ENCODE measurements at places on chromosomes 2 and 18.
A peak's percentile ranks its signal among the peaks of the same experiment; 100 is the strongest.

DNA sequence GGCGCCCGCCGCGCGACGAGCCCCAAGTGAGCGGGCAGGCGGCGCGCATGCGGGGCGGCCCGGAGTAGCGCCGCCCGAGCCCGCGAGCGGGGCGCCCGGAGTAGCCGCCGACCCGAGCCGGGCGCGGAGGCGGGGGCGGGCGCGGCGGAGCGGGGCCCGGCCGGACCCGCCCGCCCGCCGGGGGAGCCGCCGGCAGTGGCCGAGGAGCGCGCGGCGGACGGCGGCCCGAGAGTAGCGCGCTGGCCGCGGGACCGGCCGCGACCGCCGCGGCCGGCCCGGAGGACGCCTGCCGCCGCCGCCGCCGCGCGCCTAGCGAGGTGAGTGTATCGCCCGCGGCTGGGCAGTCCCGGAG, at the start of gene GALNT1:
Gene GALNT1, plus strand, starts transcription at position 195 of the 352 bp plus-strand sequence. CDS start 72,923 bp downstream, outside the sequence.
- DNase-seq: no peak
- H3K4me1 ChIP-seq: peaks cover 36% of the 10 kb centered on the region
- peak within 1 kb of the TSS; percentile 74 for H3K4me3 ChIP-seq
- H3K27ac ChIP-seq: peak within 1 kb of the TSS; percentile 42

GRCh38 chr18:66727991-66728390, 124.1 kb upstream of the CDH19 start:
- H3K27ac ChIP-seq: no peak overlapping the region
- DNase-seq: no peak
- H3K27me3 ChIP-seq: no peaks in the 10 kb centered on the region
- H3K4me3 ChIP-seq: no peak overlapping the region

DNA sequence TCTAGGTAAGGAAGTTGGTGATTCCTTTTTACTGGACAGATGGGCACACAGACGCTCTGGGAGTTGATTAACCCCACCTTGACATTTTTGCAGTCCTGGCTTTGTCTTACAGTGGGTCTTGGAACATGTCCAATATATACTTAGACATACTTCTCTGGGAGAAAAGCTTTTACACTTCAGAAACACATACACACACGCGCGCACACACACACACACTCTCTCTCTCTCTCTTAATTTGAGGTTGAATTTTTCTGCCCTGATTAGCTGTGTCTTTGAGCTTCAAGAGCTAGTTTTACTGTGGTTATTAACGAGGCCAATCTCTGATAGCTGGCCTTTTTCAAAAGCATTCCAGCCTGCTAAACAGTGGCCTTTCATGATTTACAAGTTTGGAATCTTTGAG, 215.0 kb downstream of the MYCN start:
- no peak overlapping the region for H3K4me3 ChIP-seq
- H3K4me1 ChIP-seq: no peaks in the 10 kb centered on the region
- no peaks in the 10 kb centered on the region for H3K36me3 ChIP-seq
- no peak overlapping the region for H3K27ac ChIP-seq
- DNase-seq: no peak

DNA sequence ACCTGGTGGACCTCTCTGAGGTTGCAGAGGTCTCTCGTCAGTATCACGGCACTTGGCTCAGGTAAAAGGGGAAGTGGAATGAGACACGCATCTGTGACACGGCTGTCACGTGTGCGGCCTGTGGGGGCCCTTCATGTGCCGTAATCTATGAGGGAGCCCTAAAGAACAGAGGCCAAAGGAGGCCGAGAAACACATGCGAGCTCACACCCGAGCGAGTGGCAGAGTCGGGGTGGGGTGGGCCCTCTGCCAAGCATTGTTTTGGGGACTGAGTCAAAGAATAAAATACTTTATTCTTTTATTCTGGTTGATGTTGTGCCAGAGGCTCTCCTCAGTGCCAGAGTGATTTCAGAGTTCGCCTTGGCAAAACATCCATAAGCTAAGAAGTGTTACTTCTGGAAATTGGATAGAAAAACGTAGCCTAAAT, 43.3 kb downstream of the PLB1 start:
- no peak overlapping the region for H3K4me3 ChIP-seq
- no peak overlapping the region for H3K27ac ChIP-seq
- no peaks in the 10 kb centered on the region for H3K36me3 ChIP-seq
- peaks cover 24% of the 10 kb centered on the region for H3K27me3 ChIP-seq
- H3K4me1 ChIP-seq: no peaks in the 10 kb centered on the region

GRCh38 chr18:3481696-3482210, 31.8 kb downstream of the TGIF1 start:
- no peak for DNase-seq
- H3K36me3 ChIP-seq: peaks cover 1% of the 10 kb centered on the region
- H3K4me3 ChIP-seq: no peak overlapping the region
- no peaks in the 10 kb centered on the region for H3K4me1 ChIP-seq

GRCh38 chr18:39743463-39743862, 2177.9 kb upstream of the CELF4 start:
- no peaks in the 10 kb centered on the region for H3K4me1 ChIP-seq
- DNase-seq: no peak
- no peak overlapping the region for H3K27ac ChIP-seq
- H3K27me3 ChIP-seq: no peaks in the 10 kb centered on the region
- peaks cover 3% of the 10 kb centered on the region for H3K36me3 ChIP-seq

- peaks cover 2% of the 10 kb centered on the region for H3K36me3 ChIP-seq
- H3K27ac ChIP-seq: no peak overlapping the region
These were observed 55.7 kb downstream of the CD8B2 start for GRCh38 chr2:106542746-106543359.

DNA sequence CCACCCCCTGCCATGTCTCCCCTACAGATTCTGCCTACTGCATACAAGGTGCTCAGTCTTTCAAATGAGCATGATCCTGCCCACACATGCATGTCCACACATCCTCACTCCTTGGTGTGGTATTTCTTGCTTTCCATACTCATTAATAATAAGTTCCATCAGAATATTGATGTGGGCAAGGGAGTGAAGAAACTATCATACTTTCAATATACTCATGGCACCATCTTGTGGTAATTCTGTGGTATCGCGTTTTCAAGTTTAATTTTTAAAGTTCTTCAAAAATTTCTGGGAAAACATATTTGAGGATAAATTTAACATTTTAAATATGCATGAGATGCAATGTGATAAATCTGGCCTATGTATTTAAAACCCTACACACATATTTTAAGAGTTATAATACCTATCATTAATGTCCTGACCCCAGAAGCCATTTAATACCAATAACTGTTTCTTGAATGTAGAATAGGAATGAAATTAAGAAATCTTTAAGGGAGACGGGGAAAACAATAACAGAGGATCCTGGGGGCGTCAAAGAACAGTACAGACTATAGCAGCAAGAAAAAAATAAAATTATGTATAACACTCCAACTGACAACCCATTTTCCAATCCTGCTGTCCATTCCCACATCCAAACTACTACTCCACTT, 110.1 kb downstream of the ZNF385B start:
- no peaks in the 10 kb centered on the region for H3K36me3 ChIP-seq
- H3K27ac ChIP-seq: no peak overlapping the region
- no peaks in the 10 kb centered on the region for H3K27me3 ChIP-seq
- no peak for DNase-seq

DNA sequence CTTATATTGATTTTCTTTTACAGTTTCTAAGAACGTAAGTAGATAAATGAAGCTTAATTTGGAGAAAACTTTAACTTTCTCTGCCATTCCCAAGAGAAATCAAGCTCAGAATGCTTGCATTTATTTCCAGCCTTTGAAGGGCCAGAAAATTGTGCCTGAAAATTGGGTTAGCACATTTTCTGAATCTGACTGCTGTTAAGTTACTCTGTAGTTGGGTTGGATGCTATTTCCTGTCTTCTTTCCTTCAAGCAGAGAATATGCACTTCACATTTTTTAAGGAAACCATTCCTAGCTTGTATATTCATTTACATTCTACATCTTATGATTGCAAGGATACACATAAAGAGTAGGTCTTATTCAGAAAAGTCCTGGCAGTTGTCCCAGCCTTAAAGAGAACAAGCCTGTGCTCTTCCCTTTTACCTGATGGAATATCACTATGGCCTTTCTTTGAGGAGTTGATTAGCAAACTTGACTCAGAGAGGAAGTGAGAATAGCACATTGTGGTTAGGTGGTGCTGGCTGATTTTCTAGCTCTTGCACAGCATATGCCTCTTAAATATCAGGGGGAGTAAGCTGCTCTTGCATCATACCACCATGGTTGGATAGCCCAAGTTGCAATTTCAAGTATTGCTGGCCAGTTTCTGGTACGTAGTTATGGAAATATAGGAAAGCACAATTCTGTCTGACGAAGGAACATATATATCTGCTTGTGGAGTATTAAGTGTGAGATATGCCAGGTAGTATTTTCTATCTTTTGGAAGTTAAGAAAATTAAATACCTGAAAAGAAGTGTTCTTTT, 133.7 kb downstream of the COMMD1 start:
- H3K36me3 ChIP-seq: no peaks in the 10 kb centered on the region
- peaks cover 20% of the 10 kb centered on the region for H3K4me1 ChIP-seq
- no peak for DNase-seq
- H3K4me3 ChIP-seq: no peak overlapping the region

- DNase-seq: no peak
- H3K4me3 ChIP-seq: no peak overlapping the region
These were observed 607.5 kb downstream of the PLCL1 start for GRCh38 chr2:198411936-198412335.

DNA sequence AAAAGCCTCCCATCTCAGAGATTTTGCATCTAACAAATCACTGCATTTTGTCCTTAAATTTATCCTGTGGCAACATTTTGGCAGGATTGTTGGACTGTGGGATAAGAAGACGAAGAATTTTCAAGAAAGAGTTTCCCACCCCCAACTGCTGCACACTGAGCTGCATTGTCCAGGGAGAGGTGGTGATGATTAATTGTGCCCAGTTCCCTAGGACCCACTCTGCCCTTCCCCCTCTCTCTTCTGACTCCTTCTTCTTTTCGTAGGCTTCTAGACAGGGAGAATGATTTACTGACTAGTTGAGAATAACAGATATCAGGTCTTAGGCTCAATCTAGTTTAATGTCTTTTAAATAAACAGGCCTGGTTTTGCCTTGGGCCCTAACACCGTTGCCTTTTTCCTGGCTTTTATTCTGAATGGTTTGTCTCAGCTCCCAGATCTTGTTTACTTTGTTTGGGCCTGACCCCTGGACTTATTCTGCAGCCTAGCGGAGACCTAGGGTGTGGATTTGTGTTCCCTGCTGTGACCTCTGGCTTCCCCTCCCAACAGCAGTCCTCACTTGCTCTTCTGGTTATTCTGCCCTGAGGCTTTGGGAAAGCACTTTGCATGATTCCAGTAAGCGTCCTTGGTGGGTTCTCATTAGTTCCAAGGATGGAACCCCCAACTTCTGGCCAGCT, 233.3 kb downstream of the INSIG2 start:
- H3K36me3 ChIP-seq: no peaks in the 10 kb centered on the region
- no peak for DNase-seq
- no peaks in the 10 kb centered on the region for H3K4me1 ChIP-seq

DNA sequence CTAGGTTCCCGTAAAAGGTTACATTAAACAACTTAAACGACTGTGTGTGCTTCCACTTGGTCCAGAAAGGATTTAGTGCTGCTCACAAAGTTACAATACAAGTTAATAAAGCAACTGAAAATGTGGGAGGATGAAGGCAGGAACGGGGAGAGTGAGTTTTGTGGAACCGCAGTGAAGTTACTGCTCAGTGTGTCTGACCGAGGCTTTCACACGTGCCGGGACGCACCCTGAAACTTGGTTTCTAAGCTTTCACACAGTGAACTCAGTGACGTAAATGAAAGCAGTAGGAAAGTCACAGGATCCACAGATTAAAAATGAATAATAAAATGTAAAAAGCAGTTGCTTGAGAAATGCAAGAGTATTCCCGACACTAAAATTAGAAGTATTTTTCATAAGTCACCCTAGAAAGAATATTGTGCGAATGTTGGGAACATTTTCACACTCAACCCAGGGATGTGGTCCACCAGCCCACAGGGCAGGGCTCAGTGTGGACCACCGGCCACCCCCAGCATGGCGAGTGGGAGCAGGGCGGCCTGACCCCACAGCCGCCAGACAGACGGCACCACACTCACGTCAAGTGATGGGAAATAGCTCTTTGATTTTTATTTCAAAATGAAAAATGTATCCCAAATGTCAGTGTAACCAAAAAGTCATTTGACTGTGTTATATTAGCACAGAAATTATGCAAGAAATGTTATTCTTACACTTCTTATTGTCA, 32.6 kb upstream of the CHMP1B start:
- H3K36me3 ChIP-seq: no peaks in the 10 kb centered on the region
- H3K27ac ChIP-seq: peak overlapping the region; percentile 54
- H3K4me1 ChIP-seq: no peaks in the 10 kb centered on the region

- H3K36me3 ChIP-seq: peaks cover 31% of the 10 kb centered on the region
- no peaks in the 10 kb centered on the region for H3K27me3 ChIP-seq
- no peak overlapping the region for H3K27ac ChIP-seq
- no peak overlapping the region for H3K4me3 ChIP-seq
- peaks cover 63% of the 10 kb centered on the region for H3K4me1 ChIP-seq
These were observed 17.2 kb downstream of the EML4 start for GRCh38 chr2:42186366-42186765.

DNA sequence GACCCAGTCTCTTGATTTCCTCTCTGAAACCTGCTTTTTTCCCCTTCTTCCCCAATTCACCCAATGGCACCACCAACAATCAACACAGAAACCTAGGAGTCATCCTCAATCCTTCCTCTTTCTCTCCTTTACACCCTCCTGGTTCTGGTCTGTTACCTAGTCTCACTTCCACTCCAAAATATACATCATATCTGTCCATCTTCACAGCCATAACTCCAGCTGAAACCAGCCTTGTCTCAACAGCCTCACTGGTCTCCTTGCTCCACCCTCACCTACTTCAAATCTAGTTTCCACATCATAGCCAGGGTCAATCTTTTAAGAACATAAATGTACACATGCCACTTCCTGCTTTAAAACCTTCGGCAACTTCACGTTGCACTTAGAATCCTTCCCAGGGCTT, 11.8 kb upstream of the TWSG1 start:
- H3K27ac ChIP-seq: no peak overlapping the region
- H3K4me1 ChIP-seq: no peaks in the 10 kb centered on the region
- no peak overlapping the region for H3K4me3 ChIP-seq
- peaks cover 1% of the 10 kb centered on the region for H3K36me3 ChIP-seq
- peaks cover 11% of the 10 kb centered on the region for H3K27me3 ChIP-seq

GRCh38 chr18:64490207-64490606, 341.3 kb upstream of the LINC00305 start:
- DNase-seq: no peak
- no peaks in the 10 kb centered on the region for H3K27me3 ChIP-seq
- no peak overlapping the region for H3K27ac ChIP-seq
- no peaks in the 10 kb centered on the region for H3K4me1 ChIP-seq

- H3K4me1 ChIP-seq: no peaks in the 10 kb centered on the region
- no peak for DNase-seq
These were observed 4.8 kb upstream of the CELF4 start for GRCh38 chr18:37570336-37570930.

DNA sequence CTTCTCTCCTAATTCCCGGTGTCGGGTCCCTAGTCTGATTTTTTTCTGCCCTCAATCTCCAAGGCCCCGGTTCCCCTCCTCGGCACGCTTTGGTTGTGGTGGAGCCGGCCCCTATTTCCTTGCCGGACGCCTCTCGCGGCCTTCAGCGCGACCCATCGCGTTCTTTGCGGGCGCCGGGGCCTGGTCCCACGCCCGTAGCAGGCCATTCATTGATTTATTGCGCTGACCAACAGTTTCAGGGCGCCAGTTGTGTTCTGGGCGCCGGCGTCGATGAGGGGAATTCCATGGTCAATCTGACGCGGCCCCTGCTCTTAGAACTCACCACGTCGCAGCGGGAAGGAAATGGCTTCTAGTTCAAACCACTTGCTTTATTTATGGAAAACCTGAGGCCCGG, 396 bp downstream of the CNOT9 start:
- peak overlapping the region; percentile 98 for H3K4me3 ChIP-seq
- H3K27me3 ChIP-seq: no peaks in the 10 kb centered on the region
- H3K4me1 ChIP-seq: peaks cover 53% of the 10 kb centered on the region
- DNase-seq: peak; percentile 45
- peak overlapping the region; percentile 90 for H3K27ac ChIP-seq

- H3K27ac ChIP-seq: no peak overlapping the region
- peaks cover 6% of the 10 kb centered on the region for H3K4me1 ChIP-seq
- no peak for DNase-seq
These were observed 151.0 kb downstream of the TPO start for GRCh38 chr2:1563943-1564891.

Measured in central memory CD8-positive, alpha-beta T cell (primary cell).